CD4-positive, alpha-beta T cell treated with Interleukin-10 for 1 hour (primary cell): ENCODE measurements at places on chromosomes 4 and X.

GRCh38 chr4:52552778-52553177 is 106.3 kb downstream of the USP46 start:
- no peak for DNase-seq

- no peak for DNase-seq
Measured at GRCh38 chr4:32207456-32207855, 1487.3 kb downstream of the PCDH7 start.

DNA sequence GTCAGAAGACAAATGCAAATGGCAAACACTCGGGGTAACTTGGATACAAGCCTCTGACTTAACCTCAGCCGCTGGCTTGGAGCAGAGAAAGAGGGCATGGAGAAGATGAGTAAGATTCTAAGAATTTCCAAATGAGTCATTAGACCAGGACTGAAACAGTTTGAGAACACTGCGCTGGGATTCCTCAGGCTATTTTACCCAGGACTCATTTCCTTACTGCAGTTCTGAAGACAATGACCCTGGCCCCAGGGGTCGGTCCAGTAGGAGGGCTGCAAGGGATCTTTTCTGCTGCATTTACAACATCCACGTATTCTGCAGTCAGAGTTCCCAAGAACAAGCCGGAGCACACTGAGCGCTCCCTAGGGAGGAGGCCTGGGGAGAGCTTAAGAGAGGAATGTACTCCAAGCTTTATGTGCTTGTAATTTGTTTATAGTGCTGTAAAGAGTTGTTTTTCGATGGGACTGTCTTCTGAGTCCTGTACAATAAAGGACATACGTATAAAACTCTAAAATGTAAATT is 27.3 kb upstream of the SORBS2 start:
- no peak for DNase-seq

DNA sequence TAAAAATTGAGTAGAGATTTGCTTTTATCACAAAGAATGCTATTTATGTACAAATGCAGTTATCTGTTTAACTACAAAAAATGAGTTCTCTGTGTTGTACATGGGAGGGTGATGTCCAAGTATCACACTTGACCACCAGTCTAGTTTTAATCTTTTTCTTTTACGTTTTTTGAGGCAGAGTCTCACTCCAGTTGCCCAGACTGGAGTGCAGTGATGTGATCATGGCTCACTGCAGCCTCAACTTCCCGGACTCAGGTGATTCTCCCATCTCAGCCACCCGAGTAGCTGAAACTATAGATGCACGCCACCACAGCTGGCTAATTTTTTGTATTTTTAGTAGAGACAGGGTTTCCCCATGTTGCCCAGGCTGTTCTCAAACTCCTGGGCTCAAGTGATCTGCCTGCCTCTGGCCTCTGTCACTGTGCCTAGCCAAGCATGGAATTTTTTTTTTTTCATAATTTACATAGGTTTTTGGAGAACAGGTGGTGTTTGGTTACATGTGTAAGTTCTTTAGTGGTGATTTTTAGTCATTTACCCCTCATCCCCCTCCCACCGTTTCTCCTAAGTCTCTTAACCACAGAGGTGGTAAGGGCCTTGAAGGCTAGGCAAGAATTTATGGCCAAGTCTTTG is 47.9 kb upstream of the RPA4 start:
- no peak for DNase-seq

- DNase-seq, result peak; percentile 4
Measured at GRCh38 chr4:159946983-159947615, 844.2 kb downstream of the RAPGEF2 start.

DNA sequence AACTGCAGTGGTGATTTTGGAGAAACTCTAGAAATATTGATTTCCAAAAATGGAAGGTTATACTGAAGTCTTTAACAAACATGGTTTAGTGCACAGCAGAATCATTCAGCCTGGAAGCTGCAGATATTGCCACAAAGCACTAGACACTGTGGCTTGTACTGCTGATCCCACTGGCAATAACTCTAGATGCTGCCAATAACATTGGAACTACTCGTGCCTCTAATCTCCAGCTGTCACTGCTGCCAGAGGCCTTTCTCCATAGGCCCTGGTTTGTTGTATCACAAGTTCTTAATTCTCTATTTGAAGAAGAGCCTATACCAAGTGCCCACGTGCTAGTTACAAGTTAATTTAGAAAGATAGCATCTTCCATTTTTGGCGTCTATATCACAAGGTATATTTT is 19.3 kb downstream of the DMP1 start:
- DNase-seq, result no peak

DNA sequence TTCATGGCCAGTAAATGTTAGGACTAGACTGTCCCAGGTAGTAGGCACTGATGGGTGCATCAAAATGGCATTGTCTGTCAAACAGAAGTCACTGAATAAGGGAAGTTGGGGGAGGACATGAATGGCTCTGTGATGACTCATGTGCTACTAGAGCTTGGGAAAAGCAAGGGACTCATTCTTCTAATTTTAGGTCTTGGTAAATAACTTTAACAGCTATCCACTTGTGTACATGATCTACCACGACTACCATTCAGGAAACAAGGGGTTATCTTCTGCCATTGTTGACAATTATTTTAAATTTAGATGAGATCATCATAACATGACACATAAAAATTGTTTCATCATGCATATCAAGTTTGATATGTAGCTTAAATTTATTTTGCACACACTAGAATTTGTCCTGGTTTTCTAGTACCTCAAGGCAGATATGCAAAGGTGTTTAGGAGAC is 6.3 kb downstream of the AREG start:
- no peak for DNase-seq

GRCh38 chrX:25968920-25969319 is 169.2 kb upstream of the MAGEB18 start:
- no peak for DNase-seq

DNA sequence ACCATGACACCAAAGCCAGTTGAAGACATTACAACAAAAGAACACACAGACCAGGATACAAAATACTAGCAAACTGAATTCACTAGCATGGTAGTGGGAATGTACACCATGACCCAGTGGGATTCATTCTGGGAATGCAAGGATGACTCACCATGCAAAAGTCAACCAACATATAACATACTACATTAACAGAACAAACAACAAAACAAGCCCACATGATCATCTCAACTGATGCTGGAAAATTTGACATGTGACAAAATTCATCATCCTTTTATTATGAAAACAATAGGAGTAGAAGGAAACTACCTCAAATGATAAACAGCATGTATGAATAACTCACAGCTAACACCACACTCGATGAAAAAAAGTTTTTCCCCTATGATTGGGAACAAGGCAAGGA is 190.2 kb downstream of the DCLK2 start:
- DNase-seq, result no peak

- no peak for DNase-seq
Measured at GRCh38 chrX:10744007-10744406, 123.6 kb upstream of the MID1 start.

- DNase-seq, result peak; percentile 20
Measured at GRCh38 chr4:40629401-40630334, at the start of gene RBM47. Gene RBM47, minus strand, starts transcription at chr4:40629864. Its CDS starts 190,971 bp downstream, at chr4:40438893.

DNA sequence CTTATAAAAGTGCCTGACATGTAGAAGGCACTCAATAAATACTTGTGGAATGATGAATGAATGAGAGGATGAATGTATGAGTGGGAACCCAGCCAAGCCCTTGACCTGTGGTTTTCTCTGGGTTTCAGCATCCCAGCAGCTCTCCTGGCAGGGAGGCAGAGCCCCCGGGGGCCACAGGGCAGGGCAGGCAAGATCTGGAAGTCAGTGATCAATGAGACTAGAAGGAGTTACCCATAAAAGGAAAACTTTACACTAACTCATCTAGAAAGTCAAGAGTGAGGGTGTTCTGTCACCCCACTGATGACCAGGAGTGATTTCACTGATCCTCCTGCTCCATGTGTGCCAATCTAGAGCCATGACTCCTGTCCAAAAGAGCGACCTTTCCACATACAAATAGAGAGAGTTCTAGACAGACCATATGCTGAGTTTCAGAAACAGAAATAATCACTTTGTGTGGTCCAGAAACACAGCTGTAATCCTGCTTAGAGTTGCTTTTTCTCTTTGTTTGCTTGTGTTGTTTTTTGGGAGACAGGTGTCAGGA is 37.4 kb downstream of the MGARP start:
- DNase-seq, result no peak

- no peak for DNase-seq
Measured at GRCh38 chrX:6372981-6373380, 144.3 kb upstream of the NLGN4X start.

- no peak for DNase-seq
Measured at GRCh38 chrX:143633461-143634308, 2.2 kb downstream of the SLITRK4 start.

- DNase-seq, result peak; percentile 57
Measured at GRCh38 chr4:104490770-104491480, 3.8 kb downstream of the CXXC4 start.

DNA sequence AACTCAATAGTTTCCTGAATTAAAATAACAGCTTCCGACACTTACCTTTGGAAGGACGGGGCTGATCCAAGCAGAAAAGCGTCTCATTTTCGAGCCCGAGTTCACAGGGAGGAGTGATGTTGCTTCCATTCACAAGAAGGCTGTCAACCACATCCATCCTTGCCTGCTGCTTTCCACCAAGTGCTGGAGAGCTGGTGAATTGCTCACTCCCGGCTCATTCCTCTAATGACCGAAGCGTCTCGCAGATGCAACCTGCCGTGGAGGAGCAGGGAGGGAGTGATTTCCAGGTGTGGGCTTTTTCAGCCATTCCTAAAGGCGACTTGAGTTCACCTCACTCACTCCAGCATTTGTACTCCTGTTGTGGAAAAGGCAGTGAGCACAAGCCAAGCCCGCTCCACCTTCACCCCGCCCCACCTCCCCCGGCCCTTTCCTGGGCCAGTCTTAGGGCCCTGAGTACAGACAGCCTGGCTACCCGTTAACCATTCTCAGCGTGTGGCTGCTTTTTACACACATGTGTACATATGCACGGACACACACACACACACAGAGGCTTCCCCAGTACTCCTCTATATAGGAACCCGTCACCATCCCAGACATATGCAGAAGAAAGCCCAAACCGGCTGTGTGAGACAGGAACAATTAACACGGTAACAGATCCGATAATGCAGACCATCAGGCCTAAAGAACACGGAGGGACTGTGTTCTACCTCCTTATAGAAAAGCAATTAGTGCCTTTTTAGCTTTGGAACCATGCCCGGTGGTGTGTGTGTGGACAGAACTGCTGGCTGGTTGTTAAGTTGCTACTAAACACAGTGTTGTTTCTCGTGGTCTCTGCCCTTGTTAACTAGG is at the start of gene CCKAR:
Gene CCKAR, minus strand, starts transcription at position 374 of the 849 bp plus-strand sequence. Its CDS starts 217 bp downstream, at position 157.
- DNase-seq, result no peak

GRCh38 chrX:123830309-123830708 is 29.5 kb upstream of the XIAP start:
- peak; percentile 2 for DNase-seq

DNA sequence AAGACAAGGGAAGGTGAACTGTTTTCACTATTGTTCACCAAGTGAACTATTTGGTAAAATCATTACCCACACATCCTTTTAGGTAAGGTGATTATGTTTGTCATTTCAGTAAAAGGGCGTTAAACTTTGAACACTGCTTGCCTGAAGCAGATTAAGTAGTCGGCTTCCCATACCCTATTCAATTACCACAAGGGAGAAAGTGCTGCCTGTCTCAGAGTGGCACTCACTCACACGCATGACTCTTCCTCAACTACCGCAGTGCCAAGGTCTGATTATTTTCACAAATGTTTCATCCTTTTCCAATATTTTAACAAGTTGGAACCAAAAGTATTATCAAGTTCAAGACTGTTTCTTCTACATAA is 11.0 kb downstream of the VEGFC start:
- no peak for DNase-seq

DNA sequence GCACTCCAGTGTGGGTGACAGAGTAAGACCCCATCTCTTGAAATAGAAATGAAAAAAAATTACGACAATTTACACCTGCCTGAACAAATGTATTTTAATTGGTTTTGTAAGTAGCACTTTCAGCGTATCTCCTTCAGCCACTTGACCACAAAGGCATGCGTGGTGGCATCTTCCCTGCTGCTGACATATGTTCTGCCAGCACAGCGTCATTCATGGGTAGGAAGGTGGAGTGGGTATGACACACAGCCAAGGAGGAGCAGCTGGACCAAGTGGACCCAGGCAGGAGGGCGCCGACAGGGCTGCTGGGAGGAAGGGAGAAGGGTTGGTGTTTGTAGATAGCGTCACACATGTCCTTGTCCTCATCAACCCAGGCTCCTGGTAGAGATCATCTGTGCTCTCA is 28.6 kb upstream of the CLDN34 start:
- no peak for DNase-seq

DNA sequence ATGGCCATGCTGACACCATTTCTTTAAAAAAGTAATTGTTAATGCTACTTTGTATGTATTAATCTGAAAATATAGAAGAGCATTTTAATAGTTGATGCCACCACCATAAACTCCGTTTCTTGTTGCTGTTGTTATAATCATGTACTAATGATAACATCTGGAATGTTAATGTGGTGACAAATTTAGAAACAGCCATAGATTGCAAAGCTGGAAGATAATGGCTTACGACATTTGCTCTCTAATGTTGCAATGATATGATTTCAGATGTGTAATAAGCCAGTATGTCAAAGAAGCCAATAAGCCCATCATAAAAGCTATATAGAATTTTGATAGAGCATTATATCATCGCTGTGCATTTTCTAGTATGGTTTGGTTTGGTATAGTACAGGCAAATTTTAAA is 579.4 kb upstream of the ZFP42 start:
- DNase-seq, result no peak

- no peak for DNase-seq
Measured at GRCh38 chr4:150387981-150388380, 194.0 kb upstream of the MAB21L2 start.

DNA sequence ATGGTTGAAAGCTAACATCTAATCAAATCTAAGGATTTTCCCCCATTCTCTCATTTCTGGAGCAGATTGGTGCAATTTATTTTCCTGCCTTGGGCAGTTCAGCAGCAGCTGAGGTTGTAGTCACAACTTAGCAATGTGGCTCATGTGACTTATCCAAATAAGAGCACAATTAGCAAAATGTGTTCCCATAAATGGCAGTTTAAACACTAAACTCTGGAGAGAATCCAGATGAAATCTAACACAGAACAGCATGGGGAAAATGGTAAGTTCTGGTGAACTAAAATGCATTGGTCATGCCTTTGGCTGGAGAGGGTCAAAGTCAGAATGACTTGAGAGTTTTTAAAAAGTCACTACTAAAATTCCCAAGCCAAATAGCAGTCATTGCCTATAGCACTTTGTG is 422.6 kb upstream of the DIPK2B start:
- DNase-seq, result no peak

GRCh38 chrX:39418254-39418704 is 617.0 kb downstream of the MID1IP1 start:
- DNase-seq, result no peak

DNA sequence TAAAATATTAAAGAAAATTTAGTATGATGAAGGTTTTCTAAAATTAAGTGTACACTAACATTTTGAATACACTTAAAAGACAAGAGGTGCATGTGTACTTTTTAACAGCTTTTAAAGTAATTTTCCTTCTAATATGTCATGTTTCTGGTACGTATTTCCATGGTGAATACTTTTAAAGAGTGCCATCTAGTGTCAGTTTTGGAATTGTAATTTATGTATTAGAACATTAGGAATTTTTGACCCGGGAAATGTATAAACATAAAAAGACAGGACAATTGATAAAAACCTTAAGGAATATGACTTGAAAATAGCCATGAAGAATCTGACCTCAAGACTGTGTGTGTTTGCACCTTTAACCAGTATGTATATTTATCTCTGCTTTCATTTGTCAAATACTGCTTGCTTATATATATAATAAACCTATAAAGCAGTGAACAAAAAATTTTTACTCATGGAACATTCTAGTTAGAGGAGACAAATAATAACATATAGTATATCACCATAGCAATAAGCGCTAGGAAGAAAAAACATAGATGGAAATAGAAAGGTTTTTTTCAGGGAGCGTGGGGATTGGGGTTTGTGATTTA is 7.2 kb downstream of the GSTCD start:
- DNase-seq, result peak; percentile 30
